Tibial nerve (tissue), 4 donors: ENCODE measurements at places on chromosomes 16 and 17. TPM values are rescaled to one million over a fixed set of nuclear protein-coding genes. Genes with fewer than 3 reads are reported as not detected.

DNA sequence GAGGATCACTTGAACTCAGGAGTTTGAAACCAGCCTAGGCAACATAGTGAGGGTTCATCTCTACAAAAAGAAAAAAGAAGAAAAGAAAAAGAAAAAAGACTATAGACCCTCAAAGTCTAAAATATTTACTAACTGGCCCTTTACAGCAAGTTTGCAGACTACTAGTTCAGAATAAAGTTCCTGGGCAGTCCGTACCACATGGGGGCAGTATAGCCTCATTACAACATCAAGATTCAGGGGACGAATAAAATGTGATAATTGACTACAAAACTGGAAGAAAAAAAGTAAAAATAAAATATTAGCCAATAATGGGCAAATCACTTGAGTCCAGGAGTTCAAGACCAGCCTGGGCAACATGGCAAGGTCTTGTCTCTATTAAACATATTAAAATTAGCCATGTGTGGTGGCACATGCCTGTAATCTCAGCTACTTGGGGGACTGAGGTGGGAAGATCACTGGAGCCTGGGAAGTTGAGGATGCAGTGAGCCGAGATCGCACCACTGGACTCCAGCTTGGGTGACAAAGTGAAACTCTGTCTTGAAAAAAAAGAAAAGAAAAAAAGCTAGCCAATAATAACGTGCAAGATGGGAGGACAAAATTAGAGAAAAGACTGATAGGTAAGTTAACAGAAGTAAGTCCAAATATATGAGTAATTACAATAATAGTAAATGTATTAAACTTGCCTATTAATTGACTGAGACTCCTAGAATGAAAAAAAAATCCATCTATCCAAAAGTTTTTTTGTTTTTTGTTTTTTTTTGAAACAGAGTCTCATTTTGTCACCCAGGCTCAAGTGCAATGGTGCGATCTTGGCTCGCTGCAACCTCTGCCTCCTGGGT, 129.4 kb upstream of the SEC14L1 start:
- H3K4me3 ChIP-seq = no peak overlapping the region
- DNase-seq = no peak
- no peaks in the 10 kb centered on the region for H3K27me3 ChIP-seq
- no peaks in the 10 kb centered on the region for H3K36me3 ChIP-seq

The TNFRSF17 gene
- total RNA-seq = not detected

- H3K4me1 ChIP-seq = peaks cover 56% of the 10 kb centered on the region
- no peaks in the 10 kb centered on the region for H3K36me3 ChIP-seq
- no peak for DNase-seq
- no peaks in the 10 kb centered on the region for H3K27me3 ChIP-seq
- H3K27ac ChIP-seq = no peak overlapping the region
- peak overlapping the region; percentile 58 for H3K4me3 ChIP-seq
Measured at GRCh38 chr17:81519284-81520020, 6.9 kb upstream of the ACTG1 start.

- H3K36me3 ChIP-seq = no peaks in the 10 kb centered on the region
- DNase-seq = no peak
- H3K27me3 ChIP-seq = no peaks in the 10 kb centered on the region
- H3K4me3 ChIP-seq = no peak overlapping the region
Measured at GRCh38 chr16:89969741-89970410, 21.3 kb downstream of the DEF8 start.

The AGRP gene
- not detected for total RNA-seq

The ASPHD1 gene
- total RNA-seq = 5.7 TPM

- H3K4me3 ChIP-seq = no peak overlapping the region
- H3K4me1 ChIP-seq = peaks cover 10% of the 10 kb centered on the region
- DNase-seq = peak; percentile 38
- no peaks in the 10 kb centered on the region for H3K36me3 ChIP-seq
- no peak overlapping the region for H3K27ac ChIP-seq
Measured at GRCh38 chr17:31492880-31493655, 101.6 kb downstream of the RAB11FIP4 start.

DNA sequence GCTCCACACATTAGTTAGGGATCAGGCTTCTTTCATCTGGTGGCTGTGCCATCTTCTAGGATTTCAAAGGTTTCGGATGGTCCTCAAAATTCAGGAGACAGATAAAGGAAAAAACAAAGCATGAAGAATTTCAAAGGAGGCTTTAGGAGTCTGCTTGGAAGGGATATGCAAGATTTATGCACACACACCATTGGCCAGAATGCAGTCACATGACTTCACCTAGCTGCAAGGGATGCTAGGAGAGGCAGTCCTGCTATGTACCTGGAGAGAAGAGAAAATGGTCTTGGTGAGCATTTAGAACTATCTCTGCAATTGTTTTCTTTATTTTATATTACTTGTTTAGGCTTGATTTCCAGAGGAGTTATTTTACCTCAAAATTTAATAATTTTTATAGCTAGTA, 174.6 kb downstream of the PCTP start:
- no peak overlapping the region for H3K27ac ChIP-seq
- H3K36me3 ChIP-seq = no peaks in the 10 kb centered on the region
- H3K4me3 ChIP-seq = no peak overlapping the region
- no peak for DNase-seq
- H3K4me1 ChIP-seq = no peaks in the 10 kb centered on the region
- no peaks in the 10 kb centered on the region for H3K27me3 ChIP-seq

The MYH13 gene
- not detected for total RNA-seq

DNA sequence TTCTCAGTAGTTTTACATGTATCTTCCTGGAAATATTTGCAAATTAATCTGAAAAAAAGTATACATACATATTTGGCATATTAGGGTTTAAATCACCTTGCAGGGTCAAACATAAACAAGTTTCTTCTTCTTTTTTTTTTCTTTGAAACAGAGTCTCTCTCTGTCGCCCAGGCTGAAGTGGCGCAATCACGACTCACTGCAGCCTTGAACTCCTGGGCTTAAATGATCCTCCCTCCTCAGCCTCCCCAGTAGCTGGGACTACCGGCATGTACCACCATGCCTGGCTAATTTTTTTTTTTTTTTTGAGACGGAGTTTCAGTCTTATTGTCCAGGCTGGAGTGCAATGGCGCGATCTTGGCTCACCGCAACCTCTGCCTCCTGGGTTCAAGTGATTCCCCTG, 12.6 kb upstream of the FUS start:
- H3K4me1 ChIP-seq = no peaks in the 10 kb centered on the region
- H3K27me3 ChIP-seq = no peaks in the 10 kb centered on the region
- H3K4me3 ChIP-seq = no peak overlapping the region
- H3K27ac ChIP-seq = no peak overlapping the region
- no peaks in the 10 kb centered on the region for H3K36me3 ChIP-seq

GRCh38 chr17:66960613-66961012, 3.9 kb upstream of the CACNG4 start:
- no peak overlapping the region for H3K27ac ChIP-seq
- no peaks in the 10 kb centered on the region for H3K36me3 ChIP-seq
- peaks cover 7% of the 10 kb centered on the region for H3K4me1 ChIP-seq
- no peak for DNase-seq

GRCh38 chr16:65480281-65481091, 358.6 kb upstream of the CDH11 start:
- DNase-seq = no peak
- H3K36me3 ChIP-seq = no peaks in the 10 kb centered on the region
- H3K27ac ChIP-seq = no peak overlapping the region

- no peaks in the 10 kb centered on the region for H3K36me3 ChIP-seq
- peak overlapping the region; percentile 35 for H3K27ac ChIP-seq
- no peak for DNase-seq
- H3K4me3 ChIP-seq = no peak overlapping the region
- no peaks in the 10 kb centered on the region for H3K4me1 ChIP-seq
Measured at GRCh38 chr17:73268582-73269328, 7.1 kb upstream of the CPSF4L start.

DNA sequence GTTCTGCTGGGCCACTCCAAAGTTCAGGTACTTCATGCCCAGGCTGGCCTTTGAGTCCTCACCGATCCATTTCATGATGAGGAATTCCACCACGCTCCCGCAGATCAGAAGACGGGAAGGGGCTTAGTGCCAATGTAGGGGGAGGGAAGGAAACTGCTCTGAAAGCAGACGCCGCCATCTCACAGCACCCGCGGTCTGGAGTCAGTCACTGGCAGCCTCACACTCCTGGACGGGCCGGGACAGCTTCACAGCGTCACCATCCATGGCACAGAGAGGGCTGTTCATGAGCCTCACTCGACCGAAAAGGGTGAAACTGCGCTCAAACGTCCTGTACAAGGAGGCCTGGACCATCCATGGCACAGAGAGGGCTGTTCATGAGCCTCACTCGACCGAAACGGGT, 62.0 kb downstream of the RPH3AL start:
- no peak overlapping the region for H3K27ac ChIP-seq
- DNase-seq = peak; percentile 2
- no peaks in the 10 kb centered on the region for H3K4me1 ChIP-seq
- H3K27me3 ChIP-seq = no peaks in the 10 kb centered on the region
- H3K36me3 ChIP-seq = no peaks in the 10 kb centered on the region
- H3K4me3 ChIP-seq = no peak overlapping the region

DNA sequence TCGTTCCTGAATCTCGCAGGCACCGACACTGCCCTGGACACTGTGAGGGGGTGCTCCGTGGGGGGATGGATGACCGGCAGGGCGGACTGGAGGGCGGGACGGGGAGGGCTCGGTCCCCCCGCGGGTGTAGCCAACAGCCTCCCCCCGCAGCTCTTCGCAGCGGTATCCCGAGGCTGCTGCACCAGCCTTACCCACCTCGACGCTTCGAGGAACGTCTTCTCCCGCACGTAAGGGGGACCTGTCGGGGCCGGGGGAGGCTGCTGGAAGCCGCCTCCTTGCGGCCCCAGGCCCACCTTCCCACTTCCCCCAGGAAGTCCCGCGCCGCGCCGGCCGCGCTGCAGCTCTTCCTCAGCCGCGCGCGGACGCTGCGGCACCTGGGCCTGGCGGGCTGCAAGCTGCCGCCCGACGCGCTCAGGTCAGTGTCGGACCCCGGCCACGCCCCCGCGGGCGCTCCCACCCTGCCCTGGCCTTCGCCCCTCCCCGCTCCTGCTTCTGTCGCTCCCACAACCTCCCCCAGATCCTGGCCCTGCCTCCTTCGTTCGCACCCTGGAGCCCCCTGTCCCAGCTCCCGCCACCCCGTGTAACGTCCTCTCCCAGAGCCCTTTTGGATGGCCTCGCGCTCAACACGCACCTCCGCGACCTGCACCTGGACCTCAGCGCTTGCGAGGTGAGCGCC, 3.3 kb downstream of the CARMIL2 start:
- no peaks in the 10 kb centered on the region for H3K36me3 ChIP-seq
- DNase-seq = no peak
- no peaks in the 10 kb centered on the region for H3K27me3 ChIP-seq
- no peak overlapping the region for H3K27ac ChIP-seq
- no peak overlapping the region for H3K4me3 ChIP-seq
- H3K4me1 ChIP-seq = no peaks in the 10 kb centered on the region

DNA sequence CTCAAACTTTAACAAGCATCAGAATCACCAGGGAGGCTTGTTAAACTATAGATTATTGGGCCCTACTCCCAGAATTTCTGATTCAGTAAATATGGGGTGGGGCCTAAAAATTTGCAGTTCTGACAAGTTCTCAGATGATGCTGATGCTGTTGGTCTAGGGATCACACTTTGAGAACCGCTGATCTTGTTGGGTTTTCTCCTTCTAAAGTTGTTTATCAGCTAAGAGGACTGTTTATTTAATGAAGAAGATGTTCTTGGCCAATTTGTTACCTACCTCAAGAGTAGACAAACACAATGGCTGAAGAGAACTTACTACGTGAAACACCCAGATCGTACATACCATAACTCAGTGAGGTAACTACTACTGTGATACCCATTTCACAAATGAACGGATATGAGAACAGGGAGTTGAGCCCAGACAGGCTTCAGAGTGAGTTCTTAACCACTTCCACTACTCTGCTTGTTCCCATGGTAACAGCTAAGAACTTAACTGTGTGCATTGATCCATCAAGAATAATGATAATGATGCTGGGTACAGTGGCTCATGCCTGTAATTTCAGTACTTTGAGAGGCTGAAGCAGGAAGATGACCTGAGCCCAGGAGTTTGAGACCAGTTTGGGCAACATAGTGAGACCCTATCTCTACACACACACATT, 85.3 kb upstream of the NSRP1 start:
- H3K36me3 ChIP-seq = no peaks in the 10 kb centered on the region
- no peaks in the 10 kb centered on the region for H3K4me1 ChIP-seq
- DNase-seq = no peak
- H3K4me3 ChIP-seq = no peak overlapping the region
- no peak overlapping the region for H3K27ac ChIP-seq

DNA sequence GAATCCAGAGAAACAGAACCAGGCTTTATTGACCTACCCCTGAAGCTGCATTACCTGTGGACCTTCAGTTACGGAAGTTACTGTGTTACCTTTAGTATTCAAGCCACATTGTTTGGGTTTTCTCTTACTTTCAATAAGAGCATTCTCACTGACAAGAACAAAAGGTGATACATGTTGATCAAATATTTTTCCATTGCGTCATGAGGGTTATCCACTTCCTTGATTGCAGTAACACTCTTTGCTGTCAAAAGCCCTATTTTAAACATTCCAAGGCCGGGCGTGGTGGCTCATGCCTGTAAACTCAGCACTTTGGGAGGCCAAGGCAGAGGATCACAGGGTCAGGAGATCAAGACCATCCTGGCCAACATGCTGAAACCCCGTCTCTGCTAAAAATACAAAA, 28.6 kb upstream of the PAFAH1B1 start:
- no peak for DNase-seq
- no peaks in the 10 kb centered on the region for H3K4me1 ChIP-seq
- H3K36me3 ChIP-seq = no peaks in the 10 kb centered on the region
- H3K27me3 ChIP-seq = no peaks in the 10 kb centered on the region
- H3K27ac ChIP-seq = no peak overlapping the region

GRCh38 chr16:10305912-10306311, 79.9 kb upstream of the ATF7IP2 start:
- no peaks in the 10 kb centered on the region for H3K36me3 ChIP-seq
- DNase-seq = no peak
- no peak overlapping the region for H3K27ac ChIP-seq
- H3K27me3 ChIP-seq = no peaks in the 10 kb centered on the region

GRCh38 chr17:69802045-69802740, 272.8 kb upstream of the KCNJ16 start:
- no peaks in the 10 kb centered on the region for H3K36me3 ChIP-seq
- H3K27me3 ChIP-seq = no peaks in the 10 kb centered on the region
- no peaks in the 10 kb centered on the region for H3K4me1 ChIP-seq

DNA sequence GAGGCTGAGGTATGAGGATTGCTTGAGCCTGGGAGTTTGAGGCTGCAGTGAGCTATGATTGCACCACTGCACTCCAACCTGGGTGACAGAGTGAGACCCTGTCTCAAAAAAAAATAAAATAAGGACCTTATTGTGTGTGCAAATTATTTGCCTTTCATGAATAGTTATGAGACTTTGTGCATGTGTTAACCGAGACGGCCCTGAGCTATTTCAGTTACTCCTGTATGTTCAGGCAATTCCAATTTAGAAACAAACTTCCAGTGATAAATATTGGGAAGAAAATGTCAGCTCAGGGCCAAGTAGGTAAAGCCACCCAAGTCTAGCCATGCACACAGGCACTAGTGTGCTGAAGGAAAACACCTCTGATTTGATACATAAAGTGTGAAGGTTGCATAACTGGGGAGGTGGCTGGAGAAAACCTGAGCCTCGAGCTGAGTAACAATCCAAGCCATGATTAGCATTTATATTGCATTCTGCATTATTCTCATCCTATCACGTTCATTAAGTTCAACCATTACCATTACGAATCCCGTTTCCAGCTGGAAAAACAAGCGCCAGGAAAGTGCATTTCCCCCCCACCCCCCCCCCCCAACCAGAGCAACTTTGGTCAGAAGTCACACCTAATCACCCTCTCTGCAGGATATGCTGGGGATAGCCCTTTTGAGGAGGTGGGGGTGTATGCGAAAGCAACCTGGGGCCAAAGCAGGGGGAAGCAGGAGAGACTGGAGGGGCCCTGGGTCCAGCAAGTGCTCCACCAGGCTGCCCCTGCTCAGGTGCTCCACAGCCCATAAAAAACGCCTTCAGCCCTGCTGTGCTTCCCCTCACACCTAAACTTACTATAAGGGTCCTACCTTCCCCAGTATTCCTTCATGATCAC, 18.6 kb upstream of the ENDOV start:
- H3K4me1 ChIP-seq = no peaks in the 10 kb centered on the region
- H3K36me3 ChIP-seq = no peaks in the 10 kb centered on the region
- H3K27ac ChIP-seq = no peak overlapping the region
- H3K4me3 ChIP-seq = no peak overlapping the region
